Esophagus mucosa (tissue), 1 donor: ENCODE measurements at places on chromosomes 16 and 17. TPM values are rescaled to one million over a fixed set of nuclear protein-coding genes. Genes with fewer than 3 reads are reported as not detected.

Gene TMEM186
- 6.6 TPM for total RNA-seq

Gene TMEM11
- total RNA-seq = 21.1 TPM

Gene TBX6
- total RNA-seq = 3.6 TPM

Gene CLDN6
- total RNA-seq = not detected

Gene HSD17B2
- 1.7 TPM for total RNA-seq

Gene NLK
- total RNA-seq = 6.7 TPM

Gene MFAP4
- total RNA-seq = 5.2 TPM

Gene ESRP2
- 82.1 TPM for total RNA-seq

Gene RPS6KB1
- total RNA-seq = 36.6 TPM

Gene KRT23
- total RNA-seq = 3.1 TPM

- ATAC-seq = no peak
These were observed 42.3 kb downstream of the WSB1 start for GRCh38 chr17:27336184-27336583.

DNA sequence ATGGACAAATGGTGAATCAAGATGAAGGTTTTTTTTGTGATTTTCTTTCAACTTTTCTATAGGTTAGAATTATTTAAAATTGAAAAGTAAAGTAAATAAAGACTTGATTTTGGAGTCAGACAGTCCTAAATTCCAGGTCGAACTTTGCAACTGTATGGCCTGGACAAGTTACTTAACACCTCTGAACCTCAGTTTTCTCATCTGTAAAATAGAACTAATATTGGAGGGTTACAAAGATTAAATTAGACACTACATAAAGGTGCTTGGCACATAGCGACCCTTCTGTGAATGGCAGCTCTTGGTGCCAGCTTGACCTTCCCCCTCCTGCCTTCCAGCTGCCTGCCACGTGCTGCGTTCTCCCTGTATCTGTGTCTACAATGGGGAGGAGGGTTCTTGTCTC lies 3.0 kb downstream of the RSAD1 start:
- no peak for ATAC-seq

DNA sequence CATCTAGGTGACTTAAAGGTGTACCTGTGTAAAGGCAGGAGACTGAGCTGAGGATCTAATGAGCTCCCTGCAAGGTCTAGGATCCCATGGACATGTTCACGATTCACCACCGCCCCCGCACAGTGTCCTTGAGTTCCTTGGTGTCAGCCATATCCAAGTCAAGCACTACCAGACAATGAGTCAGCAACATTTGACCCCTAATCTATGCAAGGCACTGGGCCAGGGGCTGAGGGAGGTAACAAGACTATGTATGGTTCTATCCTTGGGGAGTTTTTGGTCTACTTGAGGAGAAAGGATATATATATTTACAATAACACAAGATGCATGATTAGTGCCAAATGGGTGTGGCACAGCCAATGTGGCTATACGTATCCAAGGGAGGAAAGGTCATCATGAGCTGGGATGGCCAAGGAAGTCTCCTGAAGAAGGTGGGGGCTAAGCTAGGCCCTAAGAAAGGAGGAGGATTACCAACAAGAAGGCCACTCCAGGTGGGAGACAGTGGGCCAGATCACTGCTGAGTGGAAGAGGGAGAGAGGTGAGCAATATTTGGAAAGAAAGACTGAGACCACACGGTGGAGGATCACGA lies 35.0 kb downstream of the ITGB3 start:
- ATAC-seq = no peak

GRCh38 chr17:65511316-65511715 lies 50.1 kb downstream of the AXIN2 start:
- ATAC-seq = no peak

DNA sequence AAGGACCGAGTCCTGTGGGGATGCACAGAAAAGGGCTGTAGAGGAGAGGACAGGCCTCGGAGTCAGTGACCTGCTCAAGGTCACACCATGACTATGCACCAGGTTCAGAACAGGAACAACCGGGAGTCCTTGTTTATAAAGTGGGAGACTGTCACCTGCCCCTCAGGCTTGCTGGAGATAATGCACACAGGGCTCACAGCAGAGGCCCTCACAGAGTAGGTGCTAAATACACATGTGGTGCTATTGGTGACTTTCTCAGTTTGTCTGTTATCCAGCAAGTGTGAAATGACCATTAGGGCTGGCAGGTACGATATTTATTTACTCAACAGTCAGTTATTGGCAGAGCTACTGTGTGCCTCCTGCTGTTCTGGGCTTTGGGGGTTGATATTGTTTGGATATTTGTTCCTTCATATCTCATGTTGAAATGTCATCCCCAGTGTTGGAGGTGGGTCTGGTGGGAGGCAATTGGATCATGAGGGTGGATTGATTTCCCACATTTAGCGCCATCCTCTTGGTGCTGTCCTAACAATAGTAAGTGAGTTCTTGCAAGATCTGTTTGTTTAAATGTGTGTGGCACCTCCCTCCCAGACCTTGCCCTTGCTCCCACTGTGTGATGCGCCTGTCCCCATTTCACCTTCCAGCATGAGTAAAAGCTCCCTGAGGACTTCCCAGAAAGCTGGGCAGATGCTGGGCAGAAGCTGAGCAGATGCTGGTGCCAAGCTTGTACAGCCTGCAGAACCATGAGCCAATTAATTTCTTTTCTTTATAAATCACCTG lies 162.1 kb upstream of the MPHOSPH6 start:
- no peak for ATAC-seq

DNA sequence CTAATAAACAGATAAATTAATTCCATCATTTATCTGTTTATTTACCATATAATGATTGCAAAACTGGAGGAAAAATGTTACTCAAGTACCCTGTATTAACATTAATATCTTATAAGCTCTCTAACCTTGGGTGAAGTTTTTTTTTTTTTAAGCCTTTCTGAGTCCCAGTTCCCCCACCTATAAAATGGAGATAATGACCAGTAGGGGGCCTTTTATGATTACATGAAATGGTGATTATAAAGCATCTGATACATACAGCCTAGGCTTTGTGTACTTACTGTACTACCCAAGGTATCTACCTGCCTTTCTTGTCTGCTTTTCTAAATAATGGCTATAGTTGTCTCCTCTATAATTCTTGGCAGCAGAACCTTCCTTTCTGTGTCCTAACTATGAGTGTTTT lies 22.6 kb downstream of the LRRC36 start:
- ATAC-seq = no peak

DNA sequence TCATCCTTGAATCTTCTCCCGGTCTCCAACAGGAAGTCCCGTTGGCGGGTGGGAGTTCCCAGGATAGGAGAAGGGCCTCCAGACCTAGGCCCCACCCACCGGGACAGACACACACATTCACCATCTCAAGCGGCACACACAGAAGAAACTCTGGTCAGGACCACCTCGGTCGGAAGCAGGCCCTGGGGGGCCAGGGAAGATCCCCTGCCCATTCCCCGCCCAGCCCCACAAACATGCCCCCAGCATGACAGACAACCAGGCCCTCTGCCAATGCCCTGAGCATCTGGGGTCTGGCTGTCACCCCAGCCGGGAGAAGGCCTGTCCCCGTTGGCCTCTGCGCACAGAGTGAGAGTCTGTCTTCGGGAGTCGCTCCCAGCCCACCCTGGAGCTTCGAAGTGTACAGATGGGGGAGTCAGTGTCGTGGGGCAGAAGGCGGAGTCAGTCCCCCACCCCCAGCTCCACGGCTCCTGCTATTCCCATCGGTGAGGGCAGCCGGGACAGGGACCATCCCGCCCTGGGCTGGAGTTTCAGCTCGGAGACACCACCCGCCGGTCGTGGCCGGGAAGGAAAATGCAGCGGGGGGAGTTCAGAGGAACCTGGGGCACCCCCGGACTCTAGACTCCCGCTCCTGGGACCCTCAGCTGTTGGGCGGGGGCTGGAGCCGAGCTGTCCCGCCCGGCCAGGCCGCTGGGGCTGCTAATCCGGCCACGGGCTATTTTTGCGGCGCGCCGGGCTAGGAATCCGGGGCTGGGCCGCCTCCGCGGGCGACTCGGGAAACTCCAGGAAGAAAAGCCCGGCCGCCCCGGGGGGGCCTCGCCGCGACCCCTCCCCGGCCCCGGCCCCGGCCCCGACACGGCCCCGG lies 660 bp downstream of the RHBDF1 start:
- ATAC-seq = peak; percentile 59

DNA sequence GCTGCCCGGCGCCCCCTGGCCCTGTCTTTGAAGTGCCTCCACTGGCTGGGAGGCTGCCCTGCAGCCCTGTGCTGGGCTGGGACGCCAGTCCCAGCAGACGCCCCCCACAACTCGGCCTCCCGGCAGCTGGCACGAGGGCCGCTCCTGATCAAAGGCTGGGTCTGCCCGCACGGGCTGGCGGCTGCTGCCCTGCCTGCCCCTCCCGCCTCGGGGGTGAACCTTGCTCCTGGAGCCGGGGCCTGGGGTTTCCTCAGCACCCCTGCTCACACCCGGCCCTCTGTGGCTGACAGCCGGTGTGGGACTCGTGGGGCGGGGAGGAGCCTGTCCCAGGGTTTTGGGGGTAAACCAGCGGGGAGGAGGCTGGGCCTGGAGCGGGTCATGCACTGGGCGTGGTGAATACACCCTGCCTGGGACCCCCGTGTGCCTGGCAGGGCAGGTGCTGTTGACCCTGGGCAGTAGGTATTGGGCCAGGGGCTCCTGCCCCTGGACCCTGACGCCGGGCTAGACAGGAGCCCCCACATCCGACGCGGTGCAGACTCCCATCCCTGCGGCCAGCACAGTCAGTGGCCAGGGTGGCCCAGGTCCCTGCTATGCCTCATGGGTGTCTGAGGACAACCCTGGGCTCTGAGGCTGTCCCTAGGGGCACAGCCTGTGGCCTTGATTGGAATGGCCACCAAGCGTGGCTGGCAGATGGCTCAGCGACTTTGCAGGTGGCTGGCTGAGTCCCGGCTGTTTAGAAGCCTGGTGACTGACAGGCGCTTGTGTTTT lies 21.7 kb downstream of the CENPX start:
- no peak for ATAC-seq

DNA sequence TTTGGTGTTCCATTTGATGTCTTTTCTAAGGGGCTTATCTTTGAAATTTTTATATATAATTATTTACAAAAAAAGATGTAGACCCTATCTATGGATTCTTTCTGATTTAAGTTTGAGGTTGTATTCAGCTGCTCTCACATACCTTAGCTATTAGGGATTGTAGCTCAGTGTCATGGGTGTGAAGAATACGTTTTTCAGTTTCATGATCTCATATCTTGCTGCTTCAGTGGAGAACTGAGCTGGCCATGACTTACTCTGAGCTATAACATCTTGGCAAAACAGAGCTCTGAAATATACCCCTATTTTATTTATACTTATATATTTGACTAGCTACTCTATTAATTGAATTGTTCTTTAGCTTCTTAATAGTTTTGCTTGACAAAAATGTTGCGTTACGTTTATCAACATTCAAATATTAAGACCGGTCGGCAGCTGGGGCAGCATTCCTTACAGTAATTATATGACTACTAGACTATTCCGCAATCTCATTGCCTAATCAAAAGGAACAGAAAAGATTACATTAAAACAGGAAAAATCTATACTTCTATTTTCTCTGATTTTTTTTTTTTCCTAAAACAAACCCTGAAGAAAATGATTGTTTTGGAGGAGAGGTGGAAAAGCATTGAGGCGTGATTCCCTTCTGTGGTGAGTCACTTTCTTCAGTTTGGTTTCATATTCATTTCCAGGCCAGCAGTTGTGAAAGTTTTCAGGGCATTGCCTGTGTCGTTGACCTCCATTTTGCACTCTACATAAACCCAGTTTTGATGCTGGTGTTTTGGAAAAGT lies 24.1 kb upstream of the KRT24 start:
- peak; percentile 75 for ATAC-seq

- ATAC-seq = no peak
These were observed 5.2 kb downstream of the AHSP start for GRCh38 chr16:31532896-31533295.

DNA sequence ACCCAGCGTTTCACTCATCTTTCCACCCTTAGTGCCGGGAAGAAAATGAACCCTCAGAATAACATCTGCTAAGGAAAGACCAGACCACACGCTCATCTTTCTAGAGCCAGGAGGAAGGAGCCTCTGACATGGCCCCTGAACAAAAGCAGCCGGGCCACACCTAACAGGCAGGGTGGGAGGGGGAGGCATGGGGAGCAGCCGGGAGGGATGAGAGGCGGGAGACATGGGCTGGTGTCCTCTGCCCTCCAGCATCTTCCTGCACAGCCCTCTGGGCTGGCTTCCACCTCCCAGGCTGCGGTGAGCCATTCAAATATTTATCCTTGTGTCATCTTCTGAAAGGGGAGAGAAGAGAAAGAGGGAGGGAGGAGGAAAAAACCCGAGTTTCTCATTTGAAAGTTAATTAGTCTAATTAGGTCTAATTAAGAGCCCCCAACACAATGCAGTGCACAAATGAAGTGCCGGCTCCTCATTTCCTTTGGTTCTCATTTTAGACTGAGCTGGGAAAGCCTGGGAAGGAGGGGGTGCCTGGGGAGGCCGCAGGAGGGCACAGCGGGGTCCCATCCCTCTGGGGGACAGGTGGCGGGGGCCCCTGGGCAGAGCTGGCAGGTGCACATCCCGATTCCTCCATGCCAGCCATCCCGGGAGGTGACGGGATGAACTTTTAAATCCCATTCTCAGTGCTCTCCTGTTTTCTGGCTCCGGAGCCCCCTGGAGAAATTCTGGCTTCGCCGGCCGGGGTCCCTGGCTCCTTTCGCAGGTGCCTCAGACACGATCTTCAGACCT lies 90.5 kb downstream of the ENGASE start:
- no peak for ATAC-seq

GRCh38 chr17:39872751-39873150 lies 4.7 kb downstream of the ZPBP2 start:
- ATAC-seq = no peak

- ATAC-seq = no peak
These were observed 29.5 kb upstream of the RBFOX1 start for GRCh38 chr16:7303052-7303610.

DNA sequence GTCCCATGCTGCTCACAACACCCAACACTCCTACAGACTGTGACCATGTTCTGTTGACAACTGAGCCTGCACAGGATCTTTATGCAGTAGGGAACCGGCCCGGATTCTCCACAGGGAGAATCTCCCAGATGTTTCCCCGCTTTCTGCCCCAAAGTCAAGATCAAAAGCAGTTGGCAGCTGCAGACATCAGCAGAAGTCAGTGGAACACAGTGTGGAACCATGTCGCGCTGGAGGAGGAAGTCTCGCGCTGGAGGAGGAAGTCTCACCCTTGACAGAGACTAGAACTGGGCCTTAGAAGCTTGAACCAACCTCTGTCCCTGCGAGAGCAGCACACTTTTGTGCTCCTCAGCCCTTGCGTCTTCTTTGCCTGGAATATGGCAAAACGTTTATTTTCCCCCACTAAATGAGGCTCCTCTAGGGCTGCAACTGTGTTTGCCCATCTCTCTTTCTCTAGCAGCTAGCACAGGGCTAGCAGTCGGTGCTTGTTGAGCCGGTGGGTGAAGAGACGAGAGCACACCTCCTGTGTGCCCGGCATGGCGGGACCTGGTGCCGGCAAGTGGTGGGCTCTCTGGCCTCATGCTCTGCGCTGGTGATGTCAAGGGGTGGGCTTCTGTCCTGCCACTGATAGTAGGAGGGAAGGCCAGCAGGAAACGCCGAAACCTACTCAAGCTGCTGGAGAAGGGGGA lies 2.1 kb upstream of the MRC2 start:
- ATAC-seq = no peak
